ENCODE measurements at places on chromosomes 11 and 22.

DNA sequence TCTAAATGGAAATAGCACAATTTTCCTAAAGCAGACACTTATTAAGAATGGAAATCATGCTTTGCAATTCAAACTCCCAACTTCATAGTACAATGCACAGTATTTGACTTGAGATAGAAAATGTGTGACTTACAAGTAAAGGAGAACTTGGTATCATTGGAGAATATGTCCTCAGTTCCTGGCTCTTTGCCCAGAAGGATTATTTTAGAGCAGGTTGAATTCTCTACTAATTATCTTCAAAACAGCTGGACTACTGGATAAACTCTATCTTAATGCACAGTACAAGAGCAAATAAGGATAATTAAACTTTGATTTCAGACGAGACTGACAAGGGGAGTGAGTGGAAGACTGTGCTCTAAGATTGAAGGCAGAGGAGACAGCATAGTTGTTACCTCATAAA, 839.4 kb downstream of the OPCML start:
- DNase-seq, result no peak

DNA sequence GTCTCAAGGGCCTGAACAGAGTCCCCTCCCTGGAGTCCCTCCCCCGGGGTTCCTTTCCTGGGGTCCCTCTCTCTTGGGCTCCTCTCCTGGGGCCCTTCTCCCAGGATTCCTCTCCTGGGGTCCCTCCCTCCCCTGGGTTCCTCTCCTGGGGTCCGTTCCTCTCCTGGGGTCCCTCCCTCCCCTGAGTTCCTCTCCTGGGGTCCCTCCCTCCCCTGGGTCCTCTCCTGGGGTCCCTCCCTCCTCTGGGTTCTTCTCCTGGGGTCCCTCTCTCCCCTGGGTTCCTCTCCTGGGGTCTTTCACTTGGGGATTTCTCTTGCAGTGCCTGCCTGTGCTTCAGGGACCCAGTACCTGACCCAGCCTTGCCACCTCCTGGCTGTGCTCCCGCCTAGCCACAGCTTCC, 386.1 kb downstream of the TBC1D22A start:
- no peak for DNase-seq

- no peak for DNase-seq
Measured at GRCh38 chr11:96293598-96294021, 49.4 kb downstream of the MAML2 start.

- DNase-seq, result no peak
Measured at GRCh38 chr11:41935795-41936194, 476.3 kb upstream of the LRRC4C start.
